ENCODE measurements at places on chromosomes 7 and 10.
A peak's percentile ranks its signal among the peaks of the same experiment; 100 is the strongest.

DNA sequence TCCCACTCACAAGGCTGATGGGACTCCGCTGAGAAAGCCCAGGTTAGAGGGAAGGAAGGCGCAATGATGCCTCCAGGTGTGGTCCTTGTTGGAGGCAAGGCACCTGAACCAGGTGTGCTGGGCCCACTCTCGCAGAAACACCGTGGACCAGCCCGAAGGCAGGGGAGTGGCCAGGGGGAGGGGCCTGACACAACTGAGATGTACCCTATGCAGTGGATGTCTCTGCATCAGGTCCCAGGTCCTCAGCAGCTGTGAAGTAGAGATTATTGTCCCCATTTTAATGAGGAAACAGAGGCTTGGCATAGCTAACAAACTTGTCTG lies 32.0 kb downstream of the GBX1 start:
- ATAC-seq = no peak

GRCh38 chr7:105682341-105683060 lies 101.2 kb upstream of the EFCAB10 start:
- ATAC-seq = no peak

GRCh38 chr7:106552645-106553445 lies 108.1 kb downstream of the CCDC71L start:
- ATAC-seq = peak; percentile 69

- no peak for ATAC-seq
Observed at GRCh38 chr10:133231946-133232574, 2.0 kb downstream of the UTF1 start.

GRCh38 chr10:24201503-24202180 lies 7.3 kb upstream of the KIAA1217 start:
- no peak for ATAC-seq

GRCh38 chr7:74655768-74656440 lies 1.6 kb upstream of the GTF2I start:
- no peak for ATAC-seq

DNA sequence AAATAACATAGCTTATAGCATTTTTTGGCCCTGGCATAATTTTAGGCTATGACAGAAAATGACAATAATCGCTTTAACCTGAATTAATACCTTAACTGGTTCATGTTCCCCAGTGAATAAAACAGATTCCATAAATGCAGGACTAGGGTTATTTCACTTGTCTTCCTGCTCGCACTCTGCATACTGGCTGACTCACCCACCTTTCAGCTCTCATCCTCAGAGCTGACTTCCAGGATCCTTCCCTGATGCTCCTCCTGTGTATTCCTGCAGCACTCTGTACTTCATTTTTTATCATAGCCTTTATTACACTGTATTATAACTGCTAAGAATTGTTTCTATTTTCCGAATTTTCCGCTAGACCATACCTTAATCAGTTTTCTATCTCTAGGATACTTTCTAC lies 123.7 kb downstream of the AVL9 start:
- no peak for ATAC-seq

DNA sequence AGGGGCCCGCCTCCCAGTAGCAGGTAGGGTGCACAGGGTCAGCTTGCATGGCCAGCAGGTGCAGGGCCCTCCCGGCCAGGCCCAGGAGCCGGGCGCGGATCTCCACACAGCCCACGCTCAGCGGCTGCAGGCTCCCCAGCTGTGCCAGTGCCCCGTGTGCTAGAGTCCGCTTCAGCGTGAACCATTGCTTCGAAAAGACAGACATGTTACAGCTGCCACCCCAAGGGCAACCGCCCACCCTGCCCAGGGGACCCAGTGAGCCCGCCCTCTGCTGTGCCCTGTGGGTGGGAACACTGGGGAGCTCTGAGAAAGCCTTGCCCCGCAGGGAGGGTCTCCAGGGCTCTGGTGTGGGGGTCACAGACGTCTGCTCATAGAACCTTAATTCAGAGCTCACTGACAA lies 64.3 kb upstream of the NKX6-2 start:
- no peak for ATAC-seq

GRCh38 chr10:32271617-32272016 lies 75.3 kb downstream of the EPC1 start:
- no peak for ATAC-seq

DNA sequence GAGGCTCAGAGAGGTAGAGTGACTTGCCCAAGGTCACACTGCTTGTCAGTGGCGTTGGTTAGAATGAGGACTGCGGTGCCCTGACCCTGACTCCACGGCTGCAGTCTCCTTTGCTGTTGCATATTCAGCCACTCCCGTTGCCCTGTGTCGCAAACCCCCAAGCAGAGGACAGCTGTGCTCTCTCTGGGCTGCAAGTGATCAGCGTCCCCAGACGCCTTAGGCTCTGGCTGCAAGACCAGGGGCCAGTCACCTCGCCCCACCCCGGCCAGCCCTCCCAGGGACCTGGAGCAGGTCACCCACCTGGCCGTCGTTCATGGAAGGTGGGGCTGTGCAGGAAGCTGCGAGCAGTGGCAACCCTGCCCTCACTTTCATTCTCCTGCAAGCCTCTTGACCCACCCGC lies 51.7 kb upstream of the NANOS1 start:
- ATAC-seq = no peak

GRCh38 chr7:158828133-158829020 lies 932 bp downstream of the ESYT2 start:
- no peak for ATAC-seq

DNA sequence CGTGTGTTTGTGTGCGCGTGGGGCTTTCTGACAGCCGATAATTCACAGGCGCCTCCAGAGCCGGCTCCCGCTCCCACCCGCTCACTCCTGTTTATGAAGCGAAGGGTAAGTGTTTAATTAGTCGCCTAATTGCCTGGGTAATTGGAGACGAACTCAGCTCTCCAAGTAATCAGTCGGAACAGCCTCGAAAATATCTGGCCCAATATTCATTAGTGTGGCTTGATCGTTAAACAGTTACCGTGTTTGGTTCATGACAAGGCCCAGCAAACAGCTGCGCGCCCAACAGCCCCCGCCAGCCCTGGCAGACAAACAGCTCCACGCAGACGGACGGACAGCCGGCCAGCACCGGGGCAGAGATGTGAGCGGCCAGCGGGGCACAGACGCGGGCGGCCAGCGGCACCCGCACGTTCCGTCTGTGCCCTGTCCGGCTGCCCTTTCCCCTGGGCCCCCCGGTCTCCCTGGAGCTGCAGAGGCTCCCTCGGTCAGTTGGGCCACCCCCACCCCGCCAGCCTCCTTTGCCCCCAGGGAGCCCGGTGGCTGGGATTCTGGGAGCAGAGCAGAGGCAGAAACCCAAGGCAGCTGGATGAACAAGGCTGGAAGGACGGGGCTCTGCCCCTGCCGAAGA lies 98.2 kb downstream of the UNCX start:
- ATAC-seq = no peak

GRCh38 chr7:1842321-1843221 lies 172.5 kb downstream of the ELFN1 start:
- ATAC-seq = no peak

GRCh38 chr10:89035461-89035860 lies 44.9 kb downstream of the FAS start:
- no peak for ATAC-seq

- ATAC-seq = no peak
Observed at GRCh38 chr10:97097084-97097433, 88.7 kb downstream of the SLIT1 start.

GRCh38 chr7:151146761-151147160 lies 20.7 kb downstream of the GBX1 start:
- no peak for ATAC-seq

- no peak for ATAC-seq
Observed at GRCh38 chr7:44415510-44415909, 74.9 kb downstream of the NUDCD3 start.

DNA sequence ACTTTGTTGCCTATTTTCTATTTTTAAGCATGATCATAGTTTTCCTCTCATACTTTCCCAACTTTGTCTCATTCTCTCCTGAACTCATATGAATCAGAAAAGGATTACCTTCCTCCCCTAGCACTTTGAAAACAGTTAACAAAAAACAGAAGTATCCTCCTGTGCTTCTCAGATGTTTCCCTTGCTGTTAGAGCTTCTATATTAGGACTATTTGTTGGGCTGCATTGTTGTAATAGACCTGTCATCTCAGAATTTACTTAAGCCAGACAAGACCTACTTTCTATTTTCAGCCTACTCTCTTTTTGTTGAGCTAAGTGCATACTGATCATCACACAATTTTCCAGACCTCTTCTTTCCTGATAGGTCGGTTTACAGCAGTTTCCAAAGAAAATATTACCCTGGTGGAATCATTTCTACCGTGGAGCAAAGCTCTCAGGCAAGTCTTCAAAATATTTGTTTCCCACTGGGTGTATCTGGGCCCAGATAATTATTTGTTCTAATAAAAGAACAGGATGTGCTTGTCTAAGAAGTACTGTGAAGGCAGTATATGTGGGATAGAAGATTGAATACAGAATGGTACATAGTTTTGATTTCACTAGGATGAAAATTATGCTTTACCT lies 411.9 kb upstream of the KLF6 start:
- ATAC-seq = no peak

DNA sequence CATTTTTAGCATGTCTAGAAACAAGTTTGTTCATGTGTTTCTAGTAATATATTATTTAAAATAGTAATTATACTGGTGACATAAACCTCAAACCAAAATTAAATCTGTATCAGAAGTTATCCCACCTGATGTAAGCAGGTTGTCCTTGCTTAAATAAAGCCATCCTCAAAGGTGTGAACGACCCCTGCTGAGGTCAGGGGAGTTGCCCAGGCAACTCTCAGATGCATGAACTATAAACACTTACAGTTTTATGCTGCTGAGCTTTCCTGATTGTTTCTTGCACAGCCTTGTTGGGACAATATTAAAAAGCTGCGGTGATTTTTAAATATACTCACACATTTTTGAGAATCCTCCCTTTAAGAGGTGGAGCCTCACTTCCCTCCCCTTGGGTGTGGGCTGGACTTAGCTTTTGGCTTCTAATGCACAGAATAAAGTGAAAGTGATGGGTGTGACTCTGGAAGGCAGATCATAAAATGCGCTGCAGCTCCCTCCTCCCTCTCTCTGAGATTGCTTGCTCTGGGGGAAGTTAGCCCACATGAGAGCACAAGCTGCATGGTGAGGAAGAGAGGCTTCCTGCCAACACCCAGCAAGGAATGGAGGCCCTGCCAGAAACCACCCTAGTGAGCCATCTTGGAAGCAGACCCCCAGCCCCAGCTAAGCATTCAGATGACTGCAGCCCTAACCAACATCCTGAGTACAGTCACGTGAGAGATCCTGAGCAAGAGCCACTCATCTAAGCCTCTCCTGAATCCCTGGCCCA lies 152.7 kb downstream of the SKIDA1 start:
- peak; percentile 60 for ATAC-seq

GRCh38 chr10:69043931-69044531 lies 43.9 kb upstream of the SRGN start:
- ATAC-seq = peak; percentile 49

GRCh38 chr7:55504967-55505658 lies 67.2 kb downstream of the VOPP1 start:
- no peak for ATAC-seq

DNA sequence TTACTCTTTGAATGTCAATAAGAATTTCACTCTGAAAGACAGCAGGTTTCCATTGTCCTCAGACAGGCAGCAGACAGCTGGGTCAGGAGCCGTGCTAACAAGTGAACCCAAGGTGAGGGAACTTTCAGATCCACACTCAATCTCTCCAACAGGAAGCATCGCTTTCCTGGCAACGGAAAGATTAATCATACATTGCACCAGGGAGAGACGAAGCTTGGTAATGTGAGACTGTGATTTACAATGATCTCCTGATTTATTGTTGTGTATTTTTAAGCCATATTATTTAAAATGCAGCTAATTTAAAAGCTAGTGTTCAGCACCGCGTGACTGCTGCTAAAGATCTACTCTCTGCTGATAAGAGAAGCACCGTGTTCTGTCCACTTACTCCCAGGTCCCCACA lies 17.5 kb upstream of the NOM1 start:
- no peak for ATAC-seq

GRCh38 chr10:131702531-131703356 lies 198.1 kb upstream of the PPP2R2D start:
- no peak for ATAC-seq

GRCh38 chr10:66925896-66926715 lies at the start of gene LRRTM3:
Gene LRRTM3 (plus strand): TSS chr10:66926036.
- peak; percentile 63 for ATAC-seq

DNA sequence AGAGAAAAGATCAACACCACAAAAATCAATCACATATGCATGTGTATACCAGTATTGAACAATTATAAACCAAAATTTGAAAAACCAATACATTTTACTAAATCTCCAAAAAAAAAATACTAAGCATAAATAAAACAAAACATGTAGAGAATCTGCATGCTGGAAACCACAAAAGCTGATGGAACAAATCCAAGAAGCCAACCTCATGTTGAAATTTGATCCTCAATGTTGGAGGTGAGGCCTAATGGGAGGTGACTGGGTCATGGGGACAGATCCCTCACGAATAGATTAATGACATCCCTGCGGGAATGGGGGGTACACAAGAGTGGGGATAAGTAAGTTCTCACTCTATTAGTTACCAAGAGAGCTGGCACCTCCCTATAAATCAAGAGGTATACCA lies 82.5 kb downstream of the OAT start:
- no peak for ATAC-seq

- no peak for ATAC-seq
Observed at GRCh38 chr7:12685550-12685949, 1.9 kb upstream of the ARL4A start.

DNA sequence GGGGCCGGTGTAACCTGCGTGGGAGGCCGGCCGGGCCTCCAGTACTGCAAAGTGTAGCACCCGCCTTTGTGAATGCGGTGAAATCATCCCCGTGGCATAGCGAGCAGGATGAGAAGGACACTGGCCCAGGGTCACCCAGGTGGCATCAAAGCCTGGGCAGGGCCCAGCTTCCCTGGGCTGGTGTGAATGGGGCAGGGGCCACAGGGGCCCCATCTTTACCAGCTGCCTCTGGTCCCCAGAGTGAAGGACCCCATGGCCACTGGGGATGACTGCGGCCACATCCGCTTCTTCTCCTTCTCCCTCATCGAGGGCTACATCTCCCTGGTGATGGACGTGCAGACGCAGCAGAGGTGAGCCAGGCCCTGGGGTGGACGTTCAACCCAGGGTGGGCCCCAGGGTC lies 53.8 kb downstream of the RCC1L start:
- ATAC-seq = no peak

GRCh38 chr7:142365410-142365842 lies 107.6 kb upstream of the PRSS58 start:
- no peak for ATAC-seq
